ENCODE measurements at places on chromosomes 3 and 15.

DNA sequence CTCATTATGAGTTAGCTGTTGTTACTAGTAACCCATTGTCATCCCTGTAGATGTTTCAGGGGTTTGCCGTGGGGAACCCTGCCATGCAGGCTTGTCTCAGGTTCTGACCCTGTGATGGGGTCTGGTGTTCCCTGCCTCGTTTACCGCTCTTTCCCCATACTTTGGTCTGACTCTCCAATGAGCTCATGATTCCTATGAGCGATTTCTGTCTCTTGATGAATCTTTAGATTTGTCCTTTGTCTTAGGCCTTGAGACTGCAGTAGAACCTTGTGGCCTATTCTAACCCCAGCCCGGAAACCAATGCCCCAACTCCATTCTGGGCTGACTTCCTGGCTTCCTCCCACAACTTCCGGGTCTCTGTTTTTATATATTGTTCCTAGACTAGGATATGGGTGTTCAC, 11.3 kb upstream of the IQGAP1 start:
- no peak for DNase-seq

GRCh38 chr3:29708884-29709283, 428.0 kb downstream of the RBMS3 start:
- DNase-seq: no peak

GRCh38 chr3:139552632-139553365, 13.3 kb upstream of the RBP1 start:
- no peak for DNase-seq

DNA sequence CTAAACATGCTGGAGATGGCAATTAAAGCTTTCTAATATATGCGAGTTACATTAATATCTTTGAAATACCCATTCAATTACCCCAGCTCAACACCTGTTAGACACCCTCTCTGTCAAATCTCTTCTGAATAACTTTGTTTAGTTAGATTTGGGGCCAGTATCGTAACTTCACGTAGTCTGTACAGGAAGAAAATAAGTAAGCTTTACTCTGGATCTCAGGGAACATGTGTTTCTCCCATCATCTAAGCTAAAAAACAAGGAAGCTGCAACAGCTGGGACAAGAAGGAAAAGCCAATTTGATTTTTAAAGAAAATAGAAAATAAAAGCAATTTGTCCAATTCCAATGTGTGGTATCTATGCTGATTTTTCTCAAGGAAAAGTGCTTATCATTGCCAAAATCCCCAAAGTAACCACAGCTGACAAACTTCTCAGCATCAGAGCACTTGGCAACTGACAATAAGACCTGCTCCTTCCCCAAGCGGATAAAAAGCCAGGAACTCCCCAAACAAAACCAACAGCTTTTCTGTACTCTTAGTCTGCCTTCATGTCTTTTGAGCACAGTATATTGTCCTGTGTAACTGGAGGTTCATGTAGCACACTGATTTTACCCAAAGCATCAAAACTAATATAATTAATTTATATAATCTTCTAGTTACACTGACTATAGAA, 279.1 kb downstream of the ZBTB20 start:
- DNase-seq: no peak

All from skeletal muscle cell (primary cell).